Thymus (tissue), 14 donors: ENCODE measurements at places on chromosomes 2 and 18.

- no peak for DNase-seq
Measured at GRCh38 chr2:164609790-164610189, 11.5 kb downstream of the GRB14 start.

GRCh38 chr2:40558761-40559160 is 106.9 kb upstream of the SLC8A1 start:
- no peak for DNase-seq

DNA sequence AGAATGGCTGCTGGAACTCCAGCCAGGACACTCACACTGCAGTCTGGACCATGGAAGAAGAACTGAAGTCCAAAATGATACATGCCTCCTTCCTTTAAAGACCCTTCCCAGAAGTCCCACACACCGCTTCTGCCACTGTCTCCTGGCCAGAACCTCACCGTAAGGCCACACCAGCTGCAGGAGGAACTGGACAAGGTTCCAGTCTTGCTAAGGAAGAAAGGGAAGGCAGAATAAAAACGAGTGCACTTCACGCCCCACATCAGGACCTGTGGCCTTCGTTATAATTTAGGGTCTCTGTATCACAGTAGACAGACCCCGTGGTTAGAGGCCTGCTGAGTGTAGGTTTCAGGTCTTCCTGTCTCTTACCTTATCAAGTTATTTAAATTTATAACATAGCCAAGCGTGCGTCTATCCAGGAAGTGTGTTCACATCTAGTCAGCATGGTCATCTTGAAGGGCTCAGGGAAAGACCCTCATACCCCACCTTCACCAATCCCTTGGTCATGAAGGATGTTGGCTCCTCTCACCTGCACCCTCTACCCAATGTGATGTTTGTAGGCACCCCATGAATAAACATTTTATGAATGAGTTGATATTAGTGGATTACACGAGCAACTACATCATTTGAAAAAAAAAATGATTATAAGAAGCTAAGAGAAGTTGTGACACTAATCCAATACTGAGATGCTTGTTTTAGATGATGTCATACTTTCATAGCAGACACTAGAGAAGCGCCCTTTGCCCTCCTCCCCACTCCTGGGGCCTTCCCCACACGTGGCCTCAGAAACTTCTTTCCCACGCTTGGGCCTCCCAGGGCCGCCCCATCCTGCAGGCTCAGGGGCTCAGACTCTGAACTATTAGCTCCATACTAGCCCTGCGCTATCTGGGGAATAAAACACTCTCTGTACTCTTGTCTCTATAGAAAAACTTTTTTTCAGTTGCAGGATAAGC is 157.6 kb downstream of the FAM210A start:
- no peak for DNase-seq

GRCh38 chr2:102301867-102302362 is 9.4 kb upstream of the IL1RL1 start:
- DNase-seq = no peak

DNA sequence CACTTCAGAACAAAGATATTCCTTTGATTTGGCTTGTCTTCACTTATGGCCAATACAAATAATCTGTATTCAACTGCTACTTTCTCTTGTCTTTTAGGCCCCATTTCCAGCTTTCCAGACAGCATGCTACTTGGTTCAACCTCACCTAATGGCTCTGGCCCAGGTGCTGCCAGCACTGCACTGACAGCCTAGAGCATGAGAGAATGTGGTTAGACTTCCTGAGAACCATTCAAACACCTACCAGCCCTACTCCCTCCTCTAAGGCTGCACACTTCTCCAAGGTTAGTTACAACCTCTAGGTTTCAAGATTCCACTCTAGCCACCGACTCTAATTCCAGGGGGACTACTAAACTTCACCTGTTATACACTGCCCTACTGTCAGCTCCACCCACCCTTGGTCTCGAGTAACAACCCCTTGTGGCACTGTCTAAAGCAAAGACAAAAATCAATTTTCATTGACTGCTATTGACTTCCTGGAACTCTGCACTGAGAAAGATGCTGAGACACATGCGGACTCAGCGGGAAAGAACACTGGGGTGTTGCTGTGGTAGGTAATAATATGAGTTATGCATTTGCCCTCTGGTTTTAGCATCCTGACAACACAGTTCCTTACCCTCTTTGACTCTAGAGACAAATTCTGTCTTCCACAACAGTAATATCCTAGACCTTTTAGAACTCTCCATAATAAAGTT is 38.2 kb downstream of the PLEKHM3 start:
- DNase-seq = no peak

GRCh38 chr2:102442967-102443828 is 20.2 kb downstream of the IL18RAP start:
- peak; percentile 66 for DNase-seq

- DNase-seq = no peak
Measured at GRCh38 chr2:8408560-8409460, 273.0 kb upstream of the ID2 start.

GRCh38 chr2:131112529-131112928 is 7.4 kb downstream of the PLEKHB2 start:
- DNase-seq = no peak

DNA sequence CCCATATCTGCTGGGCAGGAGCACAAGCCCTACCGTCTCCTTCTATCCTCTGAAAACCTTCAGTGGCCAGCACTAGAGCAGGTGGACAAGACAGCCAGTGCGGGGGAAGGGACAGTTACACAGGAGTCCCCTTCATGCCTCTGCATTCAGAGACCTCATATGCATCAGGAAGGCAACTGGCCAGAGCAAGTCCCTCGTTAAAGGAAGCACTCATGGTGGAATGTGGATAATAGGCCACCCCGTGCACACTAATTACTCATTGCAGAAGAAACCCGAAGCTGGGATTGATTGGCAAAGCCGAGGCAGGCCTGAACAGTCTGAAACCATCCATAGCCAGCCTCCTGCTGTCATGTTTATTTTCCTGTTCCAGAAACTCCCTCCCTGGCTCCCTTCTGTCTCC is 11.2 kb downstream of the KIAA2012 start:
- DNase-seq = no peak

GRCh38 chr2:203352604-203353255 is 24.5 kb downstream of the ABI2 start:
- no peak for DNase-seq

DNA sequence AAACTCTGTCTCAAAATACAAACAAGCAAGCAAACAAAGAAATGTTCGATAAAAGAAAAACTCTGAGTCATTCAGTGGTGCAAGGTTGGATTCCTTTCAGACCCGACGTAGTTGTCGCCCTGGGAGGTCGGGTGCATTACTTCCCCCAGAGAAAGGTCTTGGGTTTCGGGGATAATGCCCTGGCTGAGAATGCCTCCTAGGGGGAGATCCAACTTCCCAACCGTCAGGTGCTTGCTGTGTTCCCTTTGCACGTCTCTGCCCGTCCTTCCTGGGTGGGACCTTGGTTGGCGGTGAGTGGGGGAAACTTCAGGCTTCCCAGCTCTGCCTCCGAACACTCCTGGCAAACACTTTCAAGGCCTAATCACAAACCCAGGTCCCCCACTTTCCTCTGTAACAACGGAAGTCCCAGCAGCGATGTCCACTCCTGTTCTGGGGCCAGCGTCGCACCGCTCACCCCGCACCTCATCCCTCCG is 609 bp downstream of the TPGS2 start:
- DNase-seq = no peak

DNA sequence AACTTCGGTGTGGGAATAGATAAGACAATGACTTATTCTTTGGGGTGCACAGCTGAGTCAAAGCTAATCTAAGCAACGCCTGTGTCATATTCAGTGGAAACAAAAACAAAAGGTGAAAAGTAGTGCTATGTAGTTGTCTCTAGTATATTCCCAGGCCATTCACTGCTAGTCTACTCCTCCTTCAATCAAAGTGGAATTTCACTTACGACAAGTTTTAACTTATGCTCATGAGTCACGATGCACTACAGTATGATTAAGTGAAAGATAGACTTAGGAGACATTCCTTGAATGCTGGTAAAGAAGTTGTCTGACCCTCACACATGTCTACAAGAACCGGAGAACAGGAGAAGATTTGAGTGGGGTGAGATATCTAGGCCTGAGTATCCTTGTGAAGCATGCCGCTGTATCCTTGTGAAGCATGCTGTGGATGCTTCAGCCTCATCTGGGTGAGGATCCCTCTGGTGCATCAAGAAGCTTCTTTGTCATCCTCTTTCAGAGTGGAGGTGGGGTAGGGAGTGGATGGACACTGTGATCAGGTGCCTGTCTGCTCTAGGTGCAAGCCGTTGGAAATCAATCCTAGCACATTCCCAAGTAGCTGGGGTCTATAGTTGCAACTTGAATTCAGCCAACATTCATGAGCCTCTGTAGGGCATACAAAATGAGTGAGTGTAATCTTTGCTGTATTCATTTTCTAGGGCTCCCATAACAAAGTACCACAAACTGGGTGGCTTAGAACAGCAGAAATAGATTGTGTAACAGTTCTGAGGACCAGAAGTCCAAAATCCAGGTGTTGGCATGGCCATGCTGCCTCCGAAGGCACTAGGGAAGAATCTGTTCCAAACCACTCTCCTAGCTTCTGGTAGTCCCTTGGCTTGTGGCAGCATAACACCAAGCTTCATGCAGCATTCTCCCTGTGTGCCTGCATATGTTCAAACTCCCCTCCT is 173.5 kb upstream of the FN1 start:
- DNase-seq = no peak
